Posterior cingulate gyrus (tissue), 11 donors: ENCODE measurements at places on chromosomes 7 and 10.

GRCh38 chr10:9825491-9826018 is 1192.1 kb upstream of the CELF2 start:
- no peak for DNase-seq

GRCh38 chr10:79382491-79382941 is 35.2 kb downstream of the PPIF start:
- DNase-seq = no peak

DNA sequence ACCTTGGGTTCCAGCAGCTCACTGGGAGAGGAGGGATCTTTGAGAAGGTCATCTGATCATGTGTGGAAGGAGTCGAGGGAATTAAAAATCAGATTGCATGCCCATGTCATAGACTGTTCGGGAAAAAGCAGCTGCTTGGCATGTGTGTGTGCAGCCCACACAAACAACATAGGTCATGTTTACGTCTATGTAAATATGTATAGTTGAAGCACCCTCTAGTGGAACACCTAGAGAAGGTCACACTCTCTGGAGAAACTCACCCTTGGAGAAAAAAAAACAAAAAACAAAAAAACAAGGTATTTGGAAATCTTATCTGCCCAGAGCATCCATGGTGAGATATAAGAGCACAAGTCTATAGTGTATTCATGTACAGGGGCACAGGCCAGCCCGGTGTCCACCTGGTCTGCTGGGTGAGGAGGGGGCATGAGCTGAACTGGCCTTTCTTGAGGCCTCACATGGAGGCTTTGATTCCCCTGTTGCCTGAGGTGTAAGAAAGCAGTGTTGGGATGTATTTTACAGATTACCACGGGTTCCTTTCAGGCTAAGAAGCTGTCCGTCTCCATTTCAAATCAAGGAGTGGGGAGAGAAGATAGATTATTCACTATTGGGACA is 98.0 kb downstream of the NPY start:
- DNase-seq = no peak

- no peak for DNase-seq
These were observed 77.7 kb upstream of the GPR37 start for GRCh38 chr7:124843336-124843735.

DNA sequence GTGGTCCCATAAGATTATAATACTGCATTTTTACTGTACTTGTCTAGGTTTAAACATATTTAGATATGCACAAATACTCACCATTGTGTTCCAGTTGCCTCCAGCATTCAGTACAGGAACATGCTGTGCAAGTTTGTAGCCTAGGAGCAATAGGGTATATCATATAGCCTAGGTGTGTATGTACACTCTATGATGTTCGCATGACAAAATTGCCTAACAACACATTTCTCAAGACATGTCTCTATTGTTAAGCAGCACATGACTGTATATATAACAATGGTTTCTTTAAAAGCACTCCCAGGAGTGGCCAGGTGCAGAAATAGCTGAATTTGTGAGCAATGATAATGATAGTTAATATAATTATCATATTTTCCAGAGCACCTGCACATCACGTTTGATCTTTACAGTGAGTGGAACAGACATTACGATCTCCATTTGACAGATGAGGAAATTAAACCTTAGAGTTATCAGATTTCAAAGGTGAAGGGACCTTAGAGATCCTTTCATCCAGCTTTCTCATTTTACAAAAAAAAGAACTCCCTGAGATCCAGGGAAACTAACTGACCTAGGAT is 99.2 kb upstream of the PDCD4 start:
- no peak for DNase-seq

DNA sequence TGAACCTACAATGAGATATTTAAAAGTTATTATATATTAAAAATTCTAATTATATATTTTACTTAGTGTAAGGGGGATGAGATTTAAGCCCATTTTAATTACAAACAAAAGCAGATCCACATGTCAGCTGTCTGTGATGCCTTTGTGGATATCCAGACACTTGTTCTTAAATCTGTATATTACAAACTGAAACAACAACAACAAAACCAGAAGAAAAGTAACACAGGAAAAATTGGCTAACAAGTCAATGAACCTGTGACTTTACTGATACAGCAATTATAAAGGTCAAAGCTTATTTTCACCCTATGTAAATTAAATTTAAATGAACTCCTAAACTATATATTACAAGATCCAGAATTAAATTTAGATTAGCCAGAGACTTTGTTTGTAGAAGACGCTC is 222.7 kb downstream of the CHCHD3 start:
- no peak for DNase-seq

DNA sequence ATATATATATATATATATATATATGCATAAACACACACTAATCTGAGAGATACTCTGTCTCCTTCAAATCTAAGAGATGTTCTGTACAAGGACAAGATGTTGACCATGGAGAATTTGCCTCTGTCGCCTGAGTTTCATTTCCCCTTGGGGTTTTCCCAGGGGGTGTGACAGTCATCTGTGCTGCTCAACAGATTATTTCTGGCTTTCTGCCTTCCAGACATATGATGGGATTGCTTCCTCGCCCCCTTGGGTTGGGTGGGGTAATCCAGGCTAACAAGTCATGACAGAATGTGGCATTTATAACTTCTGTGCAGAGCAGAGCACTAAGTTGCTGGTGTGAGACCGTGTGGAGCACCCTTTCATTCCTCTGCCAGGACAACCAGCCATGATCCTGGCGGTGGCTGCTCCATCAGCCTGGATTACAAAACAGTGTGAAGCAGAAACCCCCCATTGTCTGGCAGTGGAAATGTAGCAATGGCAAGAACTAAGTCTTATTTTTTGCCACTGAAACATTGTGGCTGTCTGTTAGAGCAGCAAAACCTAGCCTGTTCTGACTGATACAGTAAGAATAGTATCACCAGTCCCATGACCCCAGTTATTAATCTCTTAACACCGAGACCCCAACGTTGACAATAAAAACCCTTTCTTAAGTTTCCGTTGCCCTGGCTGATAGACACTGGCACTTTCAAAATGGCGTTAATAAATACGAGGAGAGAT is 13.7 kb upstream of the USP6NL start:
- DNase-seq = no peak

DNA sequence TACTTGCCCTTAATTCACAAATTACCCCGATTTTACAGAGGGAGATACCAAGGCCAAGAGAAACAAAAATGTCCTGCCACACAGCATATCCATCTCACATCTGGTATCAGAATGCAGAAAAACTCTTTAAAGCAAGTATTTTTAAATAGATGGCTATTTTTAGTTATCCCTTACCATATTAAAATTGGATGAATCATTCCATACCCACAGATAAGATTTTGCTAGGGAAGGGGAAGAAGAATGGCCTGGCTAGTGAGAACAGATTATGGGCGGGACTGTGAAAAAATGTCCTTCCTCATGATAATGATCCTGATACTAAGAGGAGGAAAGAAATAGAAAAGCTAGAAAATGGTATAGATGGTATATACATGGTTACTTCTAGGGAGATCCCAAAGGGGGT is 80.6 kb upstream of the GATAD1 start:
- DNase-seq = no peak

GRCh38 chr10:102083541-102083940 is 18.4 kb downstream of the HPS6 start:
- no peak for DNase-seq

DNA sequence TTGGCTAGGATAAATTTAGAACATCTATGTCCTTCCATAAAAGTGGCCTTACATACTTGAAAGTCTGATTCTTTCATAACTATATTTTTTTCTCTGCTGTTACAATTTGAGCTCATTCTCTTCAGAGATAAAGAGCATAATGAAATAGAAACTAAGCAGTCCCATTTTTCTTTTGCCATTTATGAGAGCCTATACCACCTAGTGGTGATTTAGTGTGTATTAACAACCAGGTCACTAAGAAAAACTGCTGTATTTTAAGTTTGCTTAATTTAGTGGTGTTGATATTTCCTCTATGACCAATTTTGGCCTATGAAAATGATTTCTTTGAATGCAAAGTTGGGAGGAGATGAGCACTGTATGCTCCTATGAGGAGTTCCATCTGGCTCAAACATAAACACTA is 88.7 kb upstream of the ZWINT start:
- DNase-seq = no peak

GRCh38 chr7:20035279-20035875 is 181.8 kb downstream of the MACC1 start:
- peak; percentile 37 for DNase-seq

- DNase-seq = no peak
These were observed 62.3 kb downstream of the EGFR start for GRCh38 chr7:55081068-55081467.

- DNase-seq = no peak
These were observed 203.7 kb downstream of the EBF3 start for GRCh38 chr10:129760416-129760815.

DNA sequence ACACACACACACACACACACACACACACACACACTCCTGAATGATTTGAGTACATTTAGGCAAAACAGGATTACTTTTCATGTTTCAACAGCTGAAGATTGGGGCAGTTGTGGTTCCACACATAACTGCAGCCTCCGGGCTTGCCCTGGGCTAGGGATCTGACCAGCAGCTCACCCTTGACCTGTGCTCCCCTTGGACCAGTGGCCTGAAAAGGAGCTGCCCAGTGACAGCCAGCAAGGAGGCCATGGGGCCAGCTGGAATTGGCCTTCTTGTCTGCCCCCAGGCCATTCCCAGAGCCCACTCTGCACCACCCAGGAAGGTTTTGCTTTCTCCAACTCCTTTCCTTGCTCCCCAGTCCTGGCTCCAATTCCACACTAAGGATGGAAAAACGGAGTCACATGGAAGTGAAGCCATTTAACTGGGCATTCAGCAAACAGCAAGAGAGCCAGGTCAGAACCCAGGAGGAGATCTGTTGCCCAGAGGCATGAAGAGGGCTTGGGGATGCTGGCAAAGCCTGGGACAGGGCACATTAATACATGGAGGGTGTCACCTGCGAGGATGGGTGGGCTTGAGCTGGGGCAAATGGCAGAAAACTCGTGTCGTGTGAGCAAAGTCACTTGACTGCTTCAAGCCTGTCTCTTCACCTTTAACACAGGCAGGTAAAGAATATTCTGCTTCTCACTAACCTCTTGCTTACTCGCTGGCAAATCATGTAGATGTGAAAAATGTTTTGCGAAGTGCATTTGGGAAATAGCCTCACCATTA is 61.5 kb upstream of the GDF10 start:
- DNase-seq = peak; percentile 41

- no peak for DNase-seq
These were observed 190.5 kb upstream of the C7orf33 start for GRCh38 chr7:148400101-148400500.

- DNase-seq = peak; percentile 12
These were observed 115.5 kb upstream of the GNAI1 start for GRCh38 chr7:80018941-80019808.

- no peak for DNase-seq
These were observed 264.6 kb downstream of the LRMDA start for GRCh38 chr10:75695994-75696393.

GRCh38 chr7:132560825-132561529 is 15.3 kb downstream of the PLXNA4 start:
- no peak for DNase-seq

DNA sequence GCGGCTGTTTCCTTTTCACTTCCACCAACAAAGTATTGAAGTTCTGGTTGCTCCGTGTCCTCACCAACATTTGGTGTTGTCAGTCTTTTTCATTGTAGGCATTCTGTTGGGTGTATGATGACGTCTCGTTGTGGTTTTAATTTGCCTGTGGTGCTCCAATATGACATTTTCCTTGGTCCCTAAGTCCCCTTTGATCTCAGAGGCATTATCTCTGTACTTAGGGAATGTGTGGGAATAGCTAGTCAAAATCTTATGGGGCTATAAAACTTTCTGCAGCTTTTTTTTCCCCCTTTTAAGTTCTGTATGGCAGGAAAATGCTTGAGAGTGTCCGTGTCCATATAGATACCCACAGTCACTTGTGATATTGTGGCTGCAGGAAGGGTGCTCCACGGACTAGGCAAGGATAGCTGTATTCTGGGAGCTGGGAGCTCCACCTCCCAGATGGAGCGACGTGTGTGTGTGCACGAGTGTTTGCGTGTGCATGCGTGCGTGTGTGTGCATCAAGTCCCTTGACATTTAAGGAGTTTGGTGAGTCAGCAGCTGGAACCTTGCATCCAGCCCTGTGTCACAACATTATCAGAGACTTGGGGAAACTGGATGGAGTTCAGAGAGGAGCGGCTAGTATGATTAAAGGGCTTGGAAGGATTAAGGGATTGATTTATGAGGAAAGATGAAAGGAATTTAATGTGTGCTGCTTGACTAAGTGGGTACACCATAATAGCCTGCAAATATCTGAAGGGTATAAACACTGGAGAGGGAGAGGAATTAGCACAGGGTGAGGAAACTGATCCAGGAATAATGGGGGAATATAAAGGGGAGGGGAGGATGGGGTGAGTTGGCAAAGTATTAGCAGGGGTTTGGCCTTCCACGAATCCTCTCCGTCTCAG is 66.8 kb downstream of the LRMDA start:
- no peak for DNase-seq

- no peak for DNase-seq
These were observed 47.2 kb upstream of the KLF6 start for GRCh38 chr10:3832022-3832786.

DNA sequence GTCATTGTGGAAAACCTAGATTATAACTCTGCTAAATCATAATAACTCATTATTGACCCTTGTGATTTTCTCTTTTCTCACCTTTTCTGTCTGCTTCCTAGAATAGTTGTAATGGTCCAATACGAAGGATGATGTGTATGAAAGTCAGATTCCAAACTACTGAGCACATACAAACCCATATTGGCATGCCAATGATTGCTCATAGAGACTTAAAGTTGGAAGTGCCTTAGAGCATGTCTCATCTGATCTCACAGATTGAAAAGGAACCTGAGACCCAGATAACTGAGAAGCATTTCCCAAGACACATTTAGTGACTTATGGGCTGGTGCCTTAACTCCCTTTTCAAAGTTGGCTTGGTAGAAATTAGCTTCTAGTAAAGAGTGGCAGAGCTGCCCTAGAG is 594.3 kb downstream of the REEP3 start:
- DNase-seq = no peak

DNA sequence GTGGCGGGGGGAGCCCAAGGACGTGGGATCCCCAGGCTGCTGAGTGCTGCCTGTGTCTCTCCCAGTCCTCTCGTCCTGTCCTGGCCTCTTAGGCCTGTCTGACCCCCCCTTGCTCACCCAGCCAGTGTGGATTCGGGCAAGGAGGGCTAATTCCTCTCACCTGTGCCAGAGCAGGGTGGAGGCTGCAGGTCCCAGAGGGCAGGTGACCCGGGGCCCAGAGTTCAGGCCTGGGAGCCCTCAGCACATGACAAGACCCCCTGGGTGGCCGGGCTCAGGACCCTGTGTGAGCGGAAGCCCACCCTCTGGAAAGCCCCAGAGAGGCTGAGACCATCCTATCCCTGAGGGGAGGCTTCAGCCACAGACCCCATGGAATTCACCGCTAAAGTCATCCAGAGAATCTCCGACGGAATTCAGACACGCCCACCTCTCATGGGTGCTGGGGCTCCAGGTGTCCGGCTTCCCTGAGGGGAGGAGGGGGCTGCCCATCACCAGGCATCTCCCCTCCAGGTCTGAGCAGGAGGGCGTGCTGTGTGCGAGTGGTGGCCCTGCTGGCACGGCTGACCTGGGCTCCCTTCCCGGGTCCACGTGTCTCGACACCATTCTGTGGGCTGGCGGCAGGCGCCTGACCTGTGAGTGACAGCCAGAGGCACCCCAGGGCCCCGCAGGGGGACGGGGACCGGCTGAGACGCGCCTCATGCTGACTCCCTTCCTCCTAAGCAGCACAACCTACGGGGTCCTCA is 5.0 kb downstream of the KNDC1 start:
- DNase-seq = peak; percentile 7

- DNase-seq = no peak
These were observed 76.2 kb upstream of the PPP2R2D start for GRCh38 chr10:131824371-131825149.
